ENCODE measurements at places on chromosomes 16 and 17.

- DNase-seq: no peak
Measured at GRCh38 chr17:11898526-11899235, 98.6 kb downstream of the ZNF18 start.

DNA sequence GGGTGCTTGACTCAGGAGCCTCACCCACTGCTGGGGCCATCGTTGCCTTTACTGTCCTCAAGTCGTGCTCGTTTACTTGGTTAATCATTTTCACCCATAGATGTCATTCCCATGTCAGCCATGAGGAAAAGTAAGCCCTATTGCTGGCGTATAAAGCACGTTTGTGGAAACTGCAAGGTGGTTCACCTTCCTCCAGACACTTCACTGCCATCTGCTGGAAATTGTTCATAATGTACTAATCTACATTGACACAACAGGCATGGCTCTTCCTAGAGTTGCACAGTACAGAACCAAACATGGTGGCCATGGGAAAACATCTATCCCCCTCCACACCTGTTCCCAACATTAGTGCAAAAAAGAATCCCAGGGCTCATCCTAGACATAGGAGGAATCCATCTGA, 116.6 kb downstream of the ZNF18 start:
- no peak for DNase-seq

- DNase-seq: no peak
Measured at GRCh38 chr16:2717383-2718263, 2.4 kb downstream of the PRSS27 start.

DNA sequence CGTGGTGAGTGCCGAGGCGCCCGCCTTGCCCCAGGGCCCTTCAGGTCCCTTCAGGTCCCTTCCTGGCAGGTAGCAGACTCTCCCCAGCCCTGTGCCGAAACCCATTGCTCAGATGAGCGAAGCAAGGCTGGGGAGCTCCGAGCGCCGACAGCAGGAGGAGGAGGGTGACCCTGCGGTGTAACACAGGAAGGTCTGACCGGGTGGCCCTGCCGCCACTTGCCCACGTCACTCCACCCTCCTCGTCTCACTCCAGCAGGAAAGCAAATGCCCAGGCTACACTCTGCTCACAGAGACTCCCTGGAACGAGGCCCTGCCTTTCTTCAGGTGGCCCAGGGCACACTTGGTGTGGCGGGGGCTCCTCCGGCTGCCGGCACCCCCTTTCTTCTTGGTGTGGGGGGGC, 57.2 kb downstream of the ACTG1 start:
- no peak for DNase-seq

DNA sequence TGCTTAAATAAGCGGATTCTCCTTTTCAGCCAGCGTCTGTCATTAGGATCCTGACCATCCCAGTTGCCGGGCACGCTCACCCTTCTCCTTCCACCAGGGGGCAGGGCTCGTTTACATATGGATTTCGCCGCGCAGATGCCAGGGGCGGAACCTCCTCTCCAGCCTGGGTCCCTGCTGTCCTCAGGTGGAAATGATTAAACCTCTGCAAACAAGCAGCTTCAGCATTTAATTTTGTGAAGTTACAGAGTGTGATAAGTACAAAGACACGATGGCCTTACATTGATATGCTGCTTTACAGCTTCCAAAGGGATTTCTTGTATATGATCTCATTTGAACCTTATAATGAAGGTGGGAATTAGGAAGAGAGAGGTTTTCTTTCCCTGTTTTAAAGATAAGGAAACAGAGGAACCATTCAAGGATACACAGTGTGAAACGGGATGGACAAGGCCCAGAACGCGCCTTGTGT, 3.9 kb upstream of the KRT28 start:
- DNase-seq: peak; percentile 69
